Neuronal stem cell (in vitro differentiated cells): ENCODE measurements at places on chromosomes 3 and 15.

DNA sequence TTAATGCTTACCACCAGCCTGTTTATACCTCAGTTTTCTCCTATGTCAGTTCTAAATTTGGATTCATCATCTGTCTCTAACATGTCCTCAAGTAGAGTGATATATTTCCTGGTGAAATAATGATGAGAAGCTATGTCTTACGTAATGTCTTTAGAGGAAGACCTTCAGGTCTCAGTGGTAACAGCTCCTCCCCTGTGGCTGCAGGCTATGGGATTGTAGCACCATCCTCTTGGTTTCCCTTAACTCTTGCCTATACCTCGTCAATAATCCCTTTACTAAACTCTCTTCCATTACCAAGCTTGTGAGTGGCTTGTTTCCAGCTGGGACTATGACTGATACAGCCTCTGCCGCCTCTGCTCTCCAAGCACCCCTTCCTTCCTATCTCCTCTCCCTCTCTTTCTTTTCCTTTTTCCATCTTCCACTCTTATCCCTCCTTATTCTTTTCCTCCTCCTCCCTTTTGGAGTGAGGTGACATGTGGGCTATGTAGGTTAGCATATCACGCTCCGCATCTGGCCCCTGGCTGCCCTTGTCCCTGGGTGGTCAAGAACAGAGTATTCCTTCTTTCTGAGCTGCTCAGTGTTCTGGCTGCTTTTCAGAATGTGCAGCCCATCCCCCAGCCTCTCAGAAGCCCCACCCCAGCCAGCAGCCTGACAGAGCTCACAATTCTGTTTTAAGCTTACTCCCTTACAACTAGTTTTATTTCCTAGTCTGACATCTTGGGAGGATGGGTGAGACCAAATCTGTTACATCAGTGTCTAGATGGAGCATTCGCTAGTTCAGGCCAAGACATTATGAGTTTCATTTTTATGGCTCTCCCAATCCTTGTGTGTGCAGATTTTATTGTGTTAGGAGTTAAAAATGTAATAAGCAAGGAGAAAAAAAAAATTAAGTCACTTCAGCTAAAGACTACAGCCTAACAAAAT, 75.0 kb upstream of the RNU6-1 start:
- H3K36me3 ChIP-seq, result no peaks in the 10 kb centered on the region
- no peaks in the 10 kb centered on the region for H3K27me3 ChIP-seq
- H3K4me1 ChIP-seq, result peaks cover 37% of the 10 kb centered on the region
- H3K27ac ChIP-seq, result peak overlapping the region; percentile 49
- DNase-seq, result peak; percentile 38

- H3K27me3 ChIP-seq, result no peaks in the 10 kb centered on the region
- no peak overlapping the region for H3K4me3 ChIP-seq
- no peak overlapping the region for H3K27ac ChIP-seq
These were observed 300.6 kb downstream of the TLE3 start for GRCh38 chr15:69797051-69797595.

DNA sequence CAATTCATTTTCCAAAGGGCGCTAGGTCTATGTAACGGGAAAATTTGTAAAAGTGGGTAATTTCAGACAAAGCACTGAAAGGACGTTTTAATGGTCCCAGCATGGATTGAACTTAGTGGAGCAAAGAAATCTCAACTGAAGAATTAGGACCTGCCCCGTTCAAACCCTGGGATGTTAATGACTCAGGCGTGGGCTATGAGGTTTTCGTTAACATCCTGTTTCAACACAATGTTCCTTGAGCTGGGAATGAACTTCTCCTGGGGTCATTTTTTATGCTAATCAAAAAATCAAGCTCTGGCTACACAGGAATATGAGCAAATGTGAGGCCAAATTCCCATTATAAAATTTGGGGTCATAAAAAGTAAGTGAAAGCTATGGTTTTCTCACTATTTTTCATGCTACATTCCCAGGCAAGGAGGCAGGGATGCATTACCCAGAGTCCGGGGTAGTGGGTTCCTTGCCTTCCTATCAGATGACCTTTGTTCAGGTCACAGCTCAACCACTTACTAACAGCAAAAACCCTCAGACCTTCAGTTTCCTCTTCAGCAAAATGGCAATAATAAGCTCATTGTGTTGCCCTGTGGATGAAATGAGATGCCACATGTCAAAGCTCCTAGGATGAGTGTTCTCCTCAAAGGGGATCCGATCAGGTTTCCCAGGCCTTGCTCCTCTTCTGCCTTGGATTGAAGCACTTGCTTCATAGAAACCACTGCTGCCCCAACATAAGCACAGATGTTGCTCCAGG, 271.4 kb downstream of the ARRDC4 start:
- no peaks in the 10 kb centered on the region for H3K27me3 ChIP-seq
- no peaks in the 10 kb centered on the region for H3K36me3 ChIP-seq
- peaks cover 1% of the 10 kb centered on the region for H3K4me1 ChIP-seq
- no peak overlapping the region for H3K4me3 ChIP-seq

DNA sequence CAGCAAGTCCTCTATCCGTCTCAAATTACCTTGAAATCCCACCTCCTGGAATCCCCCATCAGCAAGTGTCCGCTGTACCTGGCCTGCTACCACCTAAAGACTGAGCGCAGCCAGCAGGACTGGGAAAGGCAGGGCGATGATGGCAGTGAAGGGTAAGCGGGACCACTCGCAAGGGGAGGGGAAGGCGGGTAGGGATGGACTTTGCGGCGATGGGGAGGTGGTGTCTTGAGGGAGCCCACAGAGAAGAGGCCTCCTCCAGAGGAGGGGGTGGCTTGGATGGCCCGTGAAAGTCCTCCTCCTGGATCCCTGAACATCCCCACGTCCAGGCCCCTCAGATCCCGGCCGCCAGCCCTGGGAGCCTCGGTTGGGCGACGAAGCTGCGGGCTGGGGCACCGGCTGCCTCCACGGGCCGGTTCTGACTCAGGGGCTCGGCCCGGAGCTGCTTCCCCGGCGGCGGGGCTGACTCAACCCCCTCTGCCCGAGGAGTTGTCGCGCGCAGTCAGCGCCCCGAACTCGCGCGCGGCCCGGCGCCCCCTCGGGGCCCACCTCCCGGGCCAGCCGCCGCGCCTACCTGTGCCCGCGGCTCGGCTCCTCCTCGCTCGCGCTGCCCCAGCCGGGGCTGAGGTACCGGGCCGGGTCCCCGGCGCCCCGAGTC, 512 bp downstream of the LARP6 start:
- peak; percentile 39 for DNase-seq
- H3K36me3 ChIP-seq, result peaks cover 18% of the 10 kb centered on the region
- peak overlapping the region; percentile 21 for H3K27ac ChIP-seq
- no peaks in the 10 kb centered on the region for H3K4me1 ChIP-seq

DNA sequence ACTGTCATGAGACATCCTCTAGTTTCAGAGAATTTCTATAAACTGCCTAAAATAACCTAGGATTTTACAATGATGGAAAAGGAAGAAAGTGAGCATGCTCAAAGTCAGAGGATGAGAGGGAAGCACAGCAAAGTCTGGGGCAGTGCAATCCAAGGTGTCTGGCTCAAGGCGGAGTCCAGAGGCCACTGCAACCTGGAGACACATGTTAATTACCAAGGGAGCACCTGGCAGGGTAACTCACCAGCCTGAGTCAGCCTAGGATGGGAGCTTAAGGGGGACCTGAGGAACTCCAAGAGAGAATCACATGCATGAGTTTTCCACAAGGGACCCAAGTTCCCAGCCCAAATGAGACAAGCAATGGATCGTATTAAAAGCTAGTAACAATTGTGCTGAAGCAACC, 49.8 kb downstream of the PLD1 start:
- no peak overlapping the region for H3K27ac ChIP-seq
- H3K4me3 ChIP-seq, result no peak overlapping the region
- no peak for DNase-seq
- H3K27me3 ChIP-seq, result no peaks in the 10 kb centered on the region
- no peaks in the 10 kb centered on the region for H3K36me3 ChIP-seq

- H3K36me3 ChIP-seq, result no peaks in the 10 kb centered on the region
- no peak overlapping the region for H3K4me3 ChIP-seq
- H3K27me3 ChIP-seq, result no peaks in the 10 kb centered on the region
- no peaks in the 10 kb centered on the region for H3K4me1 ChIP-seq
- no peak for DNase-seq
These were observed 9.0 kb downstream of the FBN1 start for GRCh38 chr15:48636511-48636910.

DNA sequence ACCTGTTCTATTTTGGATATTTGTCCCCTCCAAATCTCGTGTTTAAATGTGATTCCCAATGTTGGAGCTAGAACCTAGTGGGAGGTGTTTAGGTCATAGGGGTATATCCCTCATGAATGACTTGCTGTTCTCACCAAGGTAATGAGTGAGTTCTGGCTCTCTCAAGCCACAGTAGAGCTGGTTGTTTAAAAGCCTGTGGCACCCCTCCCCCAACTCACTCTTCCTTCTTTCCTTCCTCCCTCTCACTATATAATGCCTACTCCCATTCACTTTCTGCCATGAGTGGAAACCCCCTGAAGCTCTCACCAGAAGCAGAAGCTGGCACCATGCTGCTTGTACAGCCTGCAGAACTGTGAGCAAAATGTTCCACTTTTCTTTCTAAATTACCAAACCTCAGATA, 341.1 kb downstream of the SI start:
- H3K27ac ChIP-seq, result no peak overlapping the region
- H3K27me3 ChIP-seq, result no peaks in the 10 kb centered on the region
- DNase-seq, result no peak
- H3K4me3 ChIP-seq, result no peak overlapping the region
- no peaks in the 10 kb centered on the region for H3K4me1 ChIP-seq

GRCh38 chr3:28115316-28115715, 126.1 kb upstream of the CMC1 start:
- H3K27ac ChIP-seq, result no peak overlapping the region
- no peaks in the 10 kb centered on the region for H3K27me3 ChIP-seq
- DNase-seq, result no peak
- no peak overlapping the region for H3K4me3 ChIP-seq
- H3K36me3 ChIP-seq, result no peaks in the 10 kb centered on the region
- no peaks in the 10 kb centered on the region for H3K4me1 ChIP-seq

DNA sequence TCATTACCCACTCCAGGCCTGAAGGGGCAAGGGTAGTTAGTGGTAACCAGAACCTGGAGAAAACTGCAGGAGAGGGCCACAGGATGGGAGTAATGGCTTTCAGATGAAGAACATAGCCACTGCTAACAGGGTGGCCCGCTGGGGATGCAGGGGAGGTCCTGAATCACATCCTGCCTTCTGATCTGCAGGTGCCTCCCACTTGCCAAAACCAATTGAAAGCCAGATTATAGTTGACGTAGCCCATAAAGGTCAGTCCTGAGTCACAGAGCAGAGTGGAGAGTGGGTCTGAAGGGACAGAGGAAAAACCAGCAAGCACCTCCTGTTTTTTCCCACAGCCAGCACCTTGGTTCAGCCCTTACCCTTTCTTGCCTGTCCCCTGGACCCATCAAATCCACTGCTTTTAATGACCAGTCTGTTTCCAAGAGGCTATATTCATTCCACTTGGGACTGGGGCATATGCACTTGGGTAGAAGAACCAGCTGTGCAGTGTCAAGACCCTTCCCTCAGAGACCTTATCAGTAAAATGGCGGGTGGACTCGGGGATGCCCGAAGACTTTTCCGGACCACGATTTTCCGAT, 646 bp upstream of the SLC35G2 start:
- peak overlapping the region; percentile 83 for H3K4me3 ChIP-seq
- peaks cover 9% of the 10 kb centered on the region for H3K4me1 ChIP-seq
- H3K36me3 ChIP-seq, result no peaks in the 10 kb centered on the region
- no peak overlapping the region for H3K27ac ChIP-seq
- peak; percentile 5 for DNase-seq

GRCh38 chr3:69094467-69095205, 9.9 kb downstream of the ARL6IP5 start:
- peaks cover 11% of the 10 kb centered on the region for H3K4me1 ChIP-seq
- H3K4me3 ChIP-seq, result no peak overlapping the region
- no peaks in the 10 kb centered on the region for H3K36me3 ChIP-seq
- H3K27ac ChIP-seq, result no peak overlapping the region
- no peaks in the 10 kb centered on the region for H3K27me3 ChIP-seq

DNA sequence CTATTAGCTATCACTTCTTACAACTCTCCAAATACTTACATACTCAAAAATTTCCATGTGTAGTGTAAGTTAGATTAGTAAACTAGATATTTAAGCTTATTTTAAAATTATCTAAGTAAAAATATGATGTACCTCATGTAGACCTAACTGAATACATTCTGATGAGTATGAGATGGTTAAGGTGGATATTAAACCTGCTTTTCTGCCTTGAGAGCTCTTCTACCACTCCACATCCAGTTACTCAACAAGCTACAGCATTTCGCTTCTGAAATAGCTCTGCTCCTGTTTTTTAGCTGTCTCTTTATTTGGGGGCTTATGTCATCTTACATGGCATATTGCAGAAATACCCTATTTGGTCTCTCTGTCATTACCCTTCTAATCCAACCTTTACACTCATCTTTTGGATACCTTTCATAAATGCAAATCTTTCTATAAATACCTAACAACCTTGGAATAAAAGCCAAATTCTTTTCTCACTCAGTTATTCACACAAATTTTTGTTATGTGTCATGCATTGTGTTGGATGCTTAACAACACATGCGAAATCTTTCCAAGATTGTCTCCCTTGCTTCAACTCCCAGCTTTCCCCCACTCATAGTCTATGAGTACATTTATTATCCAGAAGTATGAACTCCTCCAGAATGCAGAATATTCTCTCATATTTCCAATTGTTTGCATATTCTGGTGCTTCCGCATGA, 92.0 kb downstream of the ALCAM start:
- no peaks in the 10 kb centered on the region for H3K27me3 ChIP-seq
- no peak overlapping the region for H3K27ac ChIP-seq
- DNase-seq, result no peak
- no peaks in the 10 kb centered on the region for H3K36me3 ChIP-seq
- H3K4me1 ChIP-seq, result no peaks in the 10 kb centered on the region

GRCh38 chr15:60408463-60408981, 10.7 kb upstream of the ANXA2 start:
- H3K36me3 ChIP-seq, result no peaks in the 10 kb centered on the region
- H3K4me1 ChIP-seq, result peaks cover 3% of the 10 kb centered on the region
- no peak for DNase-seq
- no peak overlapping the region for H3K4me3 ChIP-seq

DNA sequence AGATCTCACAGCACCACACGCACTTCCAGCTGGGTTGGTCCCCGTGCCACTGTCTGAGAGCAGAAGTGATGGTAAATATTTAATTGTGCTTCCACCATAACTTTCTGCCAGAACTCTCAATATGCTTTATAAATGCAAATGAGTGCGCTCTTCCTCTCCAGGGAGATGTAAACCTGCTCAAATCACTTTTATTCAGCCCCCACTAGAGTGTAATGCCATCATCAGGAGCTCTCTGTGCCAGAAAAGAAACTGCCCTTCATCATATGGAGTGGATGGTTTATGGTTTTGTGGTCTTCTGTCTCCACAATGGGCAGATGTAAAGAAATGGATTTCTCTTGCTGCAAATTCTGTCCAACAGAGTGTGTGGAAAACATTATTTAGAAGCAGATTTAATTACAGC, 127.0 kb downstream of the EPHB1 start:
- peaks cover under 1% of the 10 kb centered on the region for H3K36me3 ChIP-seq
- H3K27ac ChIP-seq, result no peak overlapping the region
- DNase-seq, result no peak
- no peaks in the 10 kb centered on the region for H3K27me3 ChIP-seq
- H3K4me3 ChIP-seq, result no peak overlapping the region

GRCh38 chr3:184290331-184290730, 8.7 kb upstream of the PSMD2 start:
- no peak for DNase-seq
- no peaks in the 10 kb centered on the region for H3K36me3 ChIP-seq
- H3K27me3 ChIP-seq, result peaks cover 57% of the 10 kb centered on the region
